ENCODE measurements at places on chromosomes 2 and 18.

GRCh38 chr2:235498946-235499812 lies 5.3 kb downstream of the AGAP1 start:
- no peak for DNase-seq

DNA sequence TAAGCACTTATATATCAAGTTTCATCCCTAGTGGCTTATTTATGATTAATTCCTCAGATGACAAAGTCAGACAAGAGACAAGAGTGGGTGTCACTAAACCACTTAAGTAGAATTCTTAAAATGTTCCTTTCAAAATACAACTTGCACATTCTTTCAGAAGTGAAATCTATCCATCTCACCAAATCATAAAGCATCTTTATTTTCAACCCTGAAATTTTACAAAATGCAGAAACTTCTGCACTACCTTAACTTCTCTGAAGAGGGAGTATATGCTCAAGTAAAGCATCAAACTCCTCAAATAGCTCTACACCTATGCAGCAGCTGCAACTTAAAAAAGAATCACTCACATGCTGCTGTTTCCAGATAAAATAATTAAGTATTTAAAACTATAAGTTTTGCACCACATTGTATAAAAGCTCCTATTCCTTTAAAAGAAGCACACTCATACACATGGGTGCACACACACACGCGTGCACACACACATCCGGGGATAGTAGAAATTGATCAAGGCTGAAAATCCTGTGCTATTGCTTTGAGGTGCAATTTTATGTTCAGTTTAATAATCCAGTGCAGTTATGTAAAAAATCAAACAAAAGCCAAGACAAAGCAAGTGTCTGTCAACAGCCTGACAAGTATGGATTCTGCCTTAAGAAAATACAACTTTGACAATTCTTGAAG lies 244.5 kb downstream of the TCF4 start:
- DNase-seq = no peak

GRCh38 chr2:50995610-50996009 lies 36.3 kb downstream of the NRXN1 start:
- DNase-seq = no peak

GRCh38 chr18:32049393-32050171 lies 31.0 kb downstream of the RNF125 start:
- no peak for DNase-seq

DNA sequence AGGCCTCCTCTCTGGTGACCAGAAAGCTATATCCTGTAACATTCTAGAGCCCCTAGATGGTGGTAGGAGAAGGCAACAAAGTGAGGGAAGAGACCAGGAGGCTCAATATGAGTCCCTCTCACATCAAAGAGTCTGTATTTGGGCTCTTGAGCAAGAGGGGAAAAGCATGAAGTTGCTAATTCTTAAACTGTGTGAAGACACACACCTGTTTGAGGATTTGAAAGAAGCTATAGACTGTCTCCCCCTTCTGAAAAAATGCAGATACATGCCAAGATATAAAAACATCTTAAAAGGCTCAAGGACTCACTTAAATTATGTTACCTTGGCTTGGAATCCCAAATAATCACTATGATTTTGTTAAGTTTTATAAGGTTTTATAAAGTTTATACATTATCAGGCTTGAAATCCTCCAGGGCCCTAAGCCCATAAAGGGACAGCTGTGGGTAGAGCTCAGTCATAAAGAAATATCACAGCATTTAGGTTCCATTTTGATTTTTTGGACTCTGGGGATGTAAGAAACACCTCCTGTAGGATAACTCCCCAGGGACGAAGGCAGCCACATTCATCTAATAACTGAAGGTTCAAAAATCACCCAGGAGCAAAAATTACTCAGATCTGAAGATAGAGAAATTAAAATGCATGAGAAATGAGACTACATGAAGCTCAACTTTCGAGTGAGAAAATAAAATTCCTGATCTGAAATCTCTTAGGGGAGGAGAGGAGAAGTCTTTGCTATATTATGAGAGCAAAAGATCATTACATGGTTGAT lies 136.1 kb upstream of the LGALSL start:
- no peak for DNase-seq

GRCh38 chr2:40317761-40318160 lies 134.1 kb downstream of the SLC8A1 start:
- no peak for DNase-seq

GRCh38 chr2:234571620-234572407 lies 74.9 kb upstream of the ARL4C start:
- no peak for DNase-seq

GRCh38 chr2:122031544-122032263 lies 276.3 kb downstream of the TSN start:
- no peak for DNase-seq

GRCh38 chr2:176118601-176119339 lies 2.2 kb downstream of the HOXD10 start:
- no peak for DNase-seq

DNA sequence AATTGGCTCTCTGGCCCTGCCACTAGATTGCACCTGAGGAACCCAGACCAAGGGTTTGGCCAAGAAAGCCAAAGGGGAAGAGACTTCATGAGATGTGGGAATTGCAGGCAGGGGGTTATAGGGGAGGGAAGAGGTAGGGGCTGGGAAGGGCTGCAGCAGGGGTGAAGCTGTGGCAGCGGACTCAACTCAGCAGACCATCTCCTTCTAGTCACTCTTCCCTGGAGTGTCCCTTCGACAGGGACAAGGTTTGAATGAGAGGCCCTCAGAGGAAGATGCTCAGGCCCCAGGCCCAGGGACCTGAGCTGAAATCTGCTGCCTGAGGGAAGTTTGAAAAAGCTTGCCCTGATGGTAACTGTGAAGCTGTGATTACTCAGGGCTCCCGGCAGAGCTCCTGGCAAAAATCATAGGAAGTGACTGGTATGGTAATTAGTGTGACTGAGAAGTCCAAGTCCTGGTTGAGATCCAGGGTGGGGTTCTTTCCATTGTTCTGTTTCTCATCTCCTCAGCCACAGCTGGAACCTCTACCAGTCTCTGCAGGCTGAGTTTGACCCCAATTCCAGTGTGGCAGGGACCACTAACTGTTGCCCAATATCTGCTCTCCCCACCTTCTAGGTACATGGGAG lies 300.9 kb downstream of the CYP26B1 start:
- DNase-seq = no peak

DNA sequence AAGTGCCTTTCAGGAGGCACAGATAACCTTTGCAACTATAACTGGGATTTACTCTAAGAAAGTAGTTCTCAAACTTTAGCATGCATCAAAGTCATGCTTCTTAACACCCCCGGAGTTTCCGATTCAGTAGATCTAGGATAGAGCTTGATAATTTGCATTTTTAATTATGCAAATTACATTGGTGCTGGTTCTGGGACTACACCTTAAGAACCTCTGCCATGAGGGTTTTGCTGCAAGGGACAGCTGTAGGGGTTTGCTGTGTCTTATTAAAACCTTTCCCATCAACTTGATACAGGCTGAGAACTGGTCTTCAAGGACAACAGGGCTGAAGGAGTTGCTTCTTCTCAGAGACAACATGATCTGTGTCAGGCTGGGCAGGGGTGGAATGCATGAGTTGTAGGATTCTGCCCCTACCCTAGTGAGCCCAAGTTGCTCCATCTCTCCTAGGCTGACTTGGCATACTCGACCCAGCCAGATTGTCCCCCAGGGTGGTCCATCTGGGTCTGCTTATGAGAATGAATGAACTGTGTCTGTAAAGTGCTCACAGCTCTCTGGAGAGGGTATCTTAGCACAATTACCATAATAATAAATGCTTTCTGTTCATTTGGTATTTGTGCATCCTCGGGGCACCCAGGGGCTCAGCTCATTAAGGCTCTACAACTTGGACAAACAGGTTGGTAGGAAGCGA lies 232.7 kb downstream of the CLIP4 start:
- DNase-seq = no peak

GRCh38 chr2:23709311-23709710 lies 217.6 kb downstream of the ATAD2B start:
- no peak for DNase-seq

DNA sequence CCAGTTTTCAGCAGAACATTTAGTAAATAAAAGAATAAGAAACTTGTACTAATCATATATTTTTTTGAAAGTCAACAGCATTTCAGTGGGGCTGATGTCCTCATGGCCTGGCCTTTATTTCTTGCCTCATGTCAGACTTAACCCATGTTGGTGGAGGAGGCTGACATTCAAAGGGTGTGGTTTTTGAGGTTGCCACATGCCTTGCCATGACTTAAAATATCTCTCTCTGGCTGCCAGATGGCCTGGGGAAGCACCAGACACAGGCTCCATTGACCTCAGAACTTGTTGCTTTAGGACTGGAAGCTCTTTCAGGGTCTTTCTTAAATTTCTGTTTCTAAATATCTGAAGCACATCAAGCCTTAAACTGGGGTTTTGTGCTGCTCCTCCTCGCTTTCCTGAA lies 32.5 kb upstream of the CD28 start:
- no peak for DNase-seq

- no peak for DNase-seq
Observed at GRCh38 chr2:74700643-74701372, 46.8 kb downstream of the SEMA4F start.

GRCh38 chr2:110864731-110865130 lies 132.4 kb downstream of the ACOXL start:
- no peak for DNase-seq

DNA sequence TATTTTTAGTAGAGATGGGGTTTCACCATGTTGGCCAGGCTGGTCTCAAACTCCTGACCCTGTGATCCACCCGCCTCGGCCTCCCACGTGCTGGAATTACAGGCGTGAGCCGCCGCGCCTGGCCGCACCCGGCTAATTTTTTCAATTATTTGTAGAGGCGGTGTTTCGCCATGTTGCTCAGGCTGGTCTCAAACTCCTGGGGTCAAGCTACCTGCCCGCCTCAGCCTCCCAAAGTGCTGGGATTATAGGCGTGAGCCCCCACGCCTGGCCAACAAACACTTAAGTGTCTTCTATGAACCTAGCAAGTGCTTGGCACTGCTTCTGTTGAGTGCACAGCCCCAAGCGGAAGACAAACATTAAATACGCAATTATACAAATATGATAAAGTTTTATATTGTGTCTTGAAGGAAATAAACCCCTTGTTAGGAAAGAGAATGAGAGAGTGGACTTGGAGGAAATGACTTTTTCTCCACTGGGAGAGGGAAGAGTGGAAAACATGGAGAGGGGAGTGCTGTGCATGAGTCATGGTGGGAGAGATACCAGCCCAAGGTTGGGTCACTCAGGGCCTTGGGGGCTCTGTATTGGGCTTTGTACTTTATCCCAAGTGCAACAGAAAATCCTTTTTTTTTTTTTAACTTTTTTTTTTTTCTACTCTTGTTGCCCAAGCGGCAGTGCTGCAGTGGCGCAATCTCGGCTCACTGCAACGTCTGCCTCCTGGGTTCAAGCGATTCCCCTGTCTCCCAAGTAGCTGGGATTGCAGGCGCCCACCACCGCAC lies 41.4 kb upstream of the ACTR2 start:
- no peak for DNase-seq
